ENCODE measurements at places on chromosomes 7 and 10.
A peak's percentile ranks its signal among the peaks of the same experiment; 100 is the strongest.

DNA sequence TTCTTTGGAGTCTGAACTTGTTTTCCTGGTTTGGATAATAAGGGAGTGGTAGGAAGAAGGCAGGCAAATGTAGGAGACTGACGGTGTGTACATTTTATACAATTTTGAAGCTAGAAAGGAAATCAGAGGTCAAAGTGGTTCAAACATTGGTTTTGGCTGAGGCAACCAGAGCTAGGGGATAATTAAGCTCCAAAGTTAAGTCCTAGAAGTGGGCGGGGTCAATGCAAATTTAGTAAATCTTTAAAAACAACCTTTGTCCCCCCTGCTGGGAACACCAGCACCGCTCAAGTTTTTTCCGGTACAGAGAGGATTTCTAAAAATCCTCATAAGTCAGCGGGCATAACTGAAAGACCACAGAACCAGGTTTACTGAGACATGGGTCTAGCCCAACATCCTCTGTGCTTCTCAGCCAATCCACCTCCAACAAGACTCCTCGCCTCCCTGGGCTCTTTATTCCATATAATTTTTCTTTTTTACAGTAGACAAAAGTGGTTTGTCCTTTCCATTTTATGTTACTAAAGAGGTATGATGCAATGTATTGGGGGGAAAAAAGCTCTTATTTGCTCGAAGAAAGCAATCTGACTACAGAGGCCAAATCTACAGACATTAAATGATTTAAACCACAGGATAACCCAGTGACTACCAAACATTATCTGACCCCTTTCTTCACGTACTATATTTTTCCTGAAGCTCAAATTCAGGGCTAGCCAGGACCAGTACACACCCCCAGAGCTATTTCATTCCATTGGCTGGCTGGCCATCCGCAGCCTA is 1.6 kb downstream of the GLUD1 start:
- peak; percentile 62 for DNase-seq

DNA sequence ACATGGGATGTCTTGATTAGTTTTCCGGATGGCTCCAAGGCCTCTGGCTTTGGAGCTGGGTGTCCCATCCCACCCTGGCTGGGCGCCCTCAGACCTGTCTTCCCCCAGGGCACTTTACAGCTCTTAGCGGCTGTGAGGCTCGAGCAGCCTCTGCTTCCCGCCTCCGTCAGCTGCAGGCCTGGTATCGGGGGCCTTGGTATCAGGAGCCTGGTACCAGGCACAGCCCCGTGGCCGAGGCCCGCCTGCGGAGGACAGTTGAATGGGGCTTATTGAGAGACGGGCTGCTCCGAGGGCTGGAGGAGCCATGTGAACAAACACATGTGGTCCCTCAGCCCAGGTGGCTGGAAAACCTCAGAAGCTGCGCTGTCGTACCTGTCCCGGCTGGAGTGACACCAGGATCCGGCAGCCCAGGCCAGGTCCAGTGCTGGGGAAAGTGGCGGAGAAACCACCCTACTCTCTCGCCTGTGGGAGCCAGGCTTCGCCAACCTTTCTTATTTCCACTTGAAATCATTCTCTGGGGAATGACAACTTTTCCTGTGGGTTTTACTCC is 23.9 kb upstream of the AP5Z1 start:
- DNase-seq = no peak

DNA sequence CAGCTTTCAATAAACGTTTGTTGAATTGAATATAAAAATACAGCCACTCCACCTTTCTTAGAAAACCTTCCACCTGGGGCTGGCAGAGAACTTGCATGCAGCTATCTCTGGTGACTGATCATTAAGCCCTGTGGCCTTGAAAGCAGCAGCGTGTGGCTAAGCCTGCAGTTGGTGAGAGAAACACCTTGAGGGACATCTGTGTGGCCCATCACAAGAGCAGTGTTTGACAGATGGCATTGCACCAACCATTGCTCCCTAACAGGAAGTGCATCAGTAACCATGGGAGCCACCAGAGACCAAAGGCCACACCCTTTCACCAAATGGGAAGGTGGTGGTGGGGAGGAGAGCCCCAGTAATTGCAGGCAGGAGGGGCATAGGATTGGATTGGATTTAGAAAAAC is 22.4 kb downstream of the RHOBTB1 start:
- DNase-seq = no peak

DNA sequence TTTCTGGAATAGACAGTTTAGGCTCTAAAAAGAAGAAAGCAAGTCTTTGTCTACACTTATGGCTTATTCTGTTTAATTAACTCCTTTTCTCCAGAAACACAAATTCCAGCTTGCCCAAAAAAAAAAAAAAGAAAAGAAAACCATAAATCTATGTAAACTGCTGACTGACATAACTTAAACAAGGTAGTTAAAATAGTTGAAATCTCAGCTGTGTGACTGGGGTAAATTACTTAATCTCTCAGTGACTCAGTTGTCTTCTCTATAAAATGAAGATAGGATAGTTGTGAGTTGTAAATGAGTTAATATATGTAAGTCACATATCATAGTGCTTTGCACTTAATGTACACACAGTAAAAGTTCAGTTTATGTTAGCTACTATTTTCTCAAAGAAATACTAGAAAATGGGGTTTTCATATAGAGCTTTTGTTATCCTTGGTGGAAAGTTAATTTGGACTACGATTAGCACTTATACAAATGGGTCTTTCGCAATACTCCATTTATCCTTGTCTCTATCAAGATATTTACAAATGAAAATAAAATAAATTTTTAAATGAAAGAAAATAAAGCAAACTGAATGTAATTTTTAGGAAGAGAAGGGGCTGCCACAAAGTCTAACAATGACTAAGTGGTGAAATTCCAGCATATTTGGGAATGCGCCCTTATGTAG is 200.9 kb downstream of the MBL2 start:
- DNase-seq = no peak

DNA sequence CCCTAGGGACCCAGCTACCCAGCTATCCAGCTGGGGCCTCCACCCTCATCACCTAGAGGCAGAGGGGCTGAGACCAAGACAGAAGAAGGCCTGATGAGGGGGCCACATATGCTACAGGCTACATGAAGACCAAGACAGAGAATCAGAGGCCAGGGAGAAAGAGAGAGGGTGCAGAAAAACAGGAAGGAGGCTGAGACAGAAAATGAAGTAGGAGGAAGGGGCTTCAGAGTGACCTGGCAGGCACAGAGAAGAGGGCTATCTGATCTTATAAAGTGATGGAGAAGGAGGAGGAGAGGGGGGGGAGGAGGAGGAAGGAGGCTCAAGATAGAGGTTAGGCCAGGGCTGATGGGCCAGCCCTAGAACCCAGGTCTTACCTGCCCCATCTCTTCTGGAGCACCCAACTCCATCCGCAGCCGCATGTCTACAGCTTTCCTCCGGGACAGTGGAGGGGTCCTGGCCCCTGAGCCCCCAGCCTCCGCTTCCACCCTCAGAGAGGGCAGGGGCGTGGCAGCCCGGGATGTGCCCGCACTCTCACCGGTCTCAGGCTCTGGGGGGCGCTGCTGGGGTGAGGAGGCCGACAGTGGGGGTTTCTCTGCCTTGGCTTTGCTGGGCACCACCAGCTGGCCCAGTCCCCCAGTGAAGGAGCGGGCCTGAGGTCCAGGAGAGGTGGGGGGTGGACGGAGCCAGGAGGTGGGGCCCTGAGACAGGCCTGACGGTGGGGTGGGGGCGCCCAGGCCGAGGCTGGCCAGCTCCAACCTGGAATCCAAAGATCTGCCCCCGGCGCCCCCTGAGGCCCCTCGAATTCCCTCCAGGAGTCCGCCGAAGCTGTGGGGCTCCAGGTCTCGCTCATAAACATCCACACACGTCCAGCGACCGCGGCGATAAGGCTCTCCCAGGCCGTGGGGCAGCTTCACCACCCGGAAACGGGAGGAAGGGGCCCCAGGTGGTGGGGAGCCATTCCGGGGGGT is 1.8 kb downstream of the TSC22D4 start:
- no peak for DNase-seq

DNA sequence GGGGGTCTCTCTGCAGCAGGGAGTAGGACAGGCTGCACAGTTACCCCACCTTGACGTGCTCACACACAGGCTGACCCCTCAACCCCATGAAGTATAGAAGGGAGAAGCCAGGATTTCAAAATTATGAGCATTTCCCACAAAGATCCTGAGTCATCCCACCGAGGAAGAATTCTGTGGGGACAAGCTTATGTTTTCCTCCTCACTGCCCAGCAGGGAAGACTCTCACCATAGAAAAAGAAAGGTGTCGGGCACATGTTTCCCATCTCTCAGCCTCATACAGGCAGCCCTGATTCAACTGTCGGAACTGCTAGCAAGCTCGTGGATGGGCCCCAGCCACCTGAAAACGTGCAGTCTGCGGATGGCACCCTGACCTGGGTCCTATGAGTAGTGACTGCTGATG is 499.7 kb upstream of the MKI67 start:
- DNase-seq = no peak

- no peak for DNase-seq
These were observed 108.0 kb downstream of the SMURF1 start for GRCh38 chr7:99035723-99036545.

- no peak for DNase-seq
These were observed 170.4 kb downstream of the ZNF438 start for GRCh38 chr10:30861221-30861620.

DNA sequence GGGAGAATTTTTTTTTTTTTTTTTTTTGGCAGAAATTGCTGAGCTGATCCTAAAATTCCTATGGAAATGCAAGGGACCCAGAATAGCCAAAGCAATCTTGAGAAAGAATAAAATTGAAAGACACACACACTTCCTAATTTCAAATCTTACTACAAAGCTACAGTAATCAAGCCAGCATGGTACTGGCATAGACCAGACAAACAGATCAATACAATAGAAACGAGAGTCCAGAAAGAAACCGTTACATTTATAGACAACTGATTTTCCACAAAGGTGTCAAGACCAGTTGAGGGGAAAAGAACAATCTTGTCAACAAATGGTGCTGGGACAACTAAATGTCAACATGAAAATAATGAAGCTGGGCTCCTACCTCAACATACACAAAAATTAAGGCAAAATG is 34.5 kb downstream of the LARP4B start:
- DNase-seq = no peak

DNA sequence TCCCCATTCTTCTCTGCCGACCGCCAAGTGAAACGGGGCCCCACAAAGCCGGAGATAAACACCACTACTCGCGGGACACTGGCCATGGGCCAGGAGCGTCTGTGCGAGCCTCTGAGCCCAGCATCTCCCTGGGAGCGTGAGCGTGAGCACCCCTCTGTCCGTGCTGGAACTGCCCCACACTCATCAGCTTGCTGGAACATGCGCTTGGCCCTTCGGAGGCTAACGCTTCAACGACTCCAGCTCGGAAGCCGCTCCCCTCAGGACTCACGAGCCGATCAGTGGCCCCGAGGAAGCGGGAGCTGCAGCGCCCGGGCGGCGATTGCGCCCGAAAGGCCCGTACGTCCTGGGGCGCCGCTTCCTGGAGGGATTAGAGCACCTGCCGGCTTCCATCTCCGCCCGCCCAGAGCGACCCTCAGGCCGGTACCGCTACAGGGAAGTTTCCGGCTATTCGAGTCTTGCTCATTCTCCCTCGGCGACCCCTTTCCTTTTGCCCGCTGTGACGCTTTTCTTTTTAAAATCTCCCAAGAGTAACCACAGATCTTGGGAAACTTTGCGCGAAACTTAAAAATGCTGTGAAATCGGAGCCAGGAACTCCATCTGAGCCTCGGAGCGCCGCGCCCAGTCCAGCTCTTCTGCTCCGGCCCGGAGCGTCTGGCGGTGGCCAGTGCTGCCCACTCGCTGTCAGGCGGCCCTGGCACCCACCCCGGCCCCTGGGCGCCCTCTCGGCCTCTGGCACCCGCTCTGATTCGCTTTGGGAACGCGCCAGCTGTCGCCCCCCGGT is 1.0 kb downstream of the TLL2 start:
- DNase-seq = peak; percentile 56

DNA sequence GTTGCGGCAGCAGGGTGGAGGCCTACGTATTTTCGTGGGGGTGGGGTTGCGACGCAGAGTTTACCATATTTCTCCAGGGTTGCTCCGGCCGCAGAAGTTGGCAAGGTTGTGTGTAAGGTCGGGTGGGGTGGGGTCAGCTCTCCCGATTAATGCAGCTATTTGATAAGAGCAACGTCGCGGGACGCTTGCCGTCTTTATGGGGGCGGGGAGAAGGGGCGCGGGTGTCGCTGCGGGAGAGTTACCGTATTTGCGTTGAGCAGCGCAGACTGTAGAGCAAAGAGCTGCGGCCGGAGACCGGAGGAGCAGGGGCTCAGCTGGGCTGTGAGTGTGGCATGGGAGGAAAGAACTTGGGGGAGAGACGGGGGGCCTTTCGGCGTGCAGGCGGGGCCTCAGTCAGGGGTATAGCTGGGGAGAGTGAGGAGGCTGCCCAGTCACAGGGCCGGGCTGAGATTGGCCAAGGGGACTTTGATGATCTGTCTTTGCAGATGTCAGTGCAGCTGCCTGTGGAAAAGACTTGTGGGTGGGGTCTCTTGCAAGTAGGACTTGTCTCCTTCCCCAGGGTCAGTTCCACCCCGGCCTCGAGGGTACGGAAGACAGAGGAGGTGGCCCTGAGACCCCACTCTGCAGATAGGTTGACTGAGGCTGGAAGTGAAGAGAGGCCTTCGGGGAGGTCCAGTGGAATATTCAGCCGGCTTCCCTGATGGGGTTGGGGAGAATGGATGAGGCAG is 26.6 kb downstream of the ZNF775 start:
- peak; percentile 59 for DNase-seq

DNA sequence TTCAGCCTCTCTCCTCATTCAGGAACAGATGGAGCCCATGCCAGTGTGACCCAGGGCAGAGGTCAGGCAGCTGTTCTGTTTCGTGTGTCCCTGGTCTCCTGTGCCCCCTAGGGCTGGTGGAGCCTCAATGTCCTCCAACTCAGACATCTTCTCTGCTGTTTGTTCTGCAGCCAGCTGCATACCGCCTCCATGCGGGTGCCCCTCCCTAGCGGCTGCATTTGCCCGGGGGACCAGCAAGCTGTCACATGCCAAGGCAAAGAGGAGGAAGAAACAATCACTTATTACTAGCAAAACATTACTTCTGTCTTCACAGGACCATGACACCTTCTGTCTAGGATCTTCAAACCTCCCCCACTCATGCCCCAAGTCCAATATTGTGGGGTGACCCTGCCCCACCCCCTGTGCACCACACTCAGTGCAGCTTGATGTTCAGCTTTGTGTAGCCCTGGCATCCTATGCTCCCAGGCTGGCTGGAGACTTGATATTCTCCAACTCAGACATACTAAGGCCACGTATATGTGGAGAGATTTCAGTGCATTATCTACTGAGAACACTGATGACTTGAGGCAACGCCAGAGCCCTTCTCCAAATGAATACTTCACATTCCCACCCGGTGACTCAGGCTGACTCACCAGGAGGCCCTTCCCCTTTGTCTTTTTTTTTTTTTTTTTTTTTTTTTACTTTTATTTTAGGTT is 188.9 kb downstream of the SKIDA1 start:
- DNase-seq = peak; percentile 92

- DNase-seq = no peak
These were observed 41.4 kb upstream of the BTBD16 start for GRCh38 chr10:122229666-122230065.

DNA sequence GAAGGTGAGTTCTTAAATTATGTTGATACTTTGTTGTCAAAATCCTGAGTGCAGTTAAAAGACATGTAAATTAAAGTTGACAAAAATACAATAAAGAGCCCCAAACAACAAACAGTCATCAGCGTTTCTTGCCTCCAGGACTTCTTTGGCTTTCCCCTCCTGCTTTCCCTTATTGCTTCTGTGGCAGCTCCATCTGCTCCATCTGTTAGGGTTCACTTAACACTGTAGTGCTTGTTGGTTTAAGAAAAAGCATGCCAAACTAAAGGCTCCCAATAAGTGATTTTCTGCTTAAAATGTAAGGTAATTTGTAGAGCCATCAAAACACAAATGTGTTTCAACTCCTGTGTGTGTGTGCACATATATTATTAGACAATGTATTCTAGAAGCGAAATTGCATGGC is 254.3 kb upstream of the GNAI1 start:
- DNase-seq = no peak

- DNase-seq = peak; percentile 57
These were observed 476.4 kb downstream of the PTPRN2 start for GRCh38 chr7:158111049-158111751.
